ENCODE measurements at places on chromosomes 7 and 10.

GRCh38 chr10:117647306-117647705, 104.8 kb downstream of the EMX2 start:
- no peak for DNase-seq

- DNase-seq: no peak
These were observed 39.1 kb upstream of the HERPUD2 start for GRCh38 chr7:35734001-35734483.

- DNase-seq: no peak
These were observed 530.9 kb upstream of the POM121L12 start for GRCh38 chr7:52504561-52504960.

DNA sequence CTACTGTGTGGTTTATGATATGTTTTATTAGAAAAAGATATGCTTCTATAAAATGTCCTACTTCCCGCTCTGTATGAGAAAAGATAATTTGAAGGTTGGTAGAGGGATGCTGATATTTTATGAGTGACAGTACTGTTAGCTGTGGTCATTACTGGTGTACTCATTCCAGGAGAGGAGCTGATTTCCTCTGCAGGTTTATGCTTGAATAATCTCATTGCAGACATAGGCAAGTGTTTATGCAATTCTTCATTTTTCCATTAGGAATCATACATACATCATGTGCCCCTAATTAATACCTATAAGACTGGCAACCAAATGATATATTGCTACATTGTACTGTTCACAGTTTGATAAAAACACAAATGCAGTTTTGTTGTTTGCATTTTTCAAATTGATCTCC, 269.4 kb downstream of the MALRD1 start:
- no peak for DNase-seq

GRCh38 chr10:95475827-95476468, 85.2 kb downstream of the SORBS1 start:
- DNase-seq: no peak

DNA sequence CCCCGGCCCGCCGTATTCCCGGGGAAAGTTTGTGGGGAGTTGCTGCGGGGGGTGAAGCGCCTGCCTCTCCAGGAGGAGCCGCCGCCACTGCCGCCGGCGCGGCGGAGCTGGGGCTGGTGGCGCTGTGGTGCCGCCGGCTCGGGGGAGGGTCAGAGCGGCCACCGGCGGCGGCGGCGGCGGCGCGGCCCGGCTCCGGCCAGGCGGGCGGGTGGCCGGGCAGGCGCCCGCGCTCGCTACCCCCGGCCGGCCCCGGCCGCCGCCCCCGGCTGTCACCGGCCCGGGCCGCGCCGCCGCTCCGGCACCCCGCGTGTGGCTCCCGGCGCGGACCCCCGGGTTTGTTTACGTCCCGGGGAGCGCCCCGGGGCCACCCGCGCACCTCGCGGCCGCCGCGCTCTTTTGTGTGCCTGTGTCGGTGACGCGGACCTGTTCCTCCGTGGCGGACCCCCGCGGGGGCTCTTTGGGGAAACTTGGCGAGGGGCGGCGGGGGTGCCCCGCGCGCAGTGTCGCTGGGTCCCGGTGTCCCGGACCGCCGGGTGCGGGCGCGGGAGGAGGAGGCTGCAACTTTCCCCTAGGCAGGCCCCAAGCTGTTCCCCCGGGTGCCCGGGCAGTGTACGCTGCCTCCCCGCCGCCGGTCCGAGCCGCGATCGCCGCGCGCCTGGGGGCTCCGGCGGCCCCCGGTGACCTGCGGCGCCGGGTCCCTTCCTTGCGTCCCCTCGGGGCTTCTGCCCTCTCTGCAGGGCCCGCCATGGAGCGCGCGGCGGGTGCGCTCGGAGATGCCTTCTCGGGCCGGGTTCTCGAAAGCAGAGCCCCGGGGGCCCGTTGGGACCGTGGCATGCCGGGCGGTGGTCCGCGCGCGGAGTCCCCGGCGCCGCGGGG, 593 bp upstream of the CUX1 start:
- DNase-seq: no peak

DNA sequence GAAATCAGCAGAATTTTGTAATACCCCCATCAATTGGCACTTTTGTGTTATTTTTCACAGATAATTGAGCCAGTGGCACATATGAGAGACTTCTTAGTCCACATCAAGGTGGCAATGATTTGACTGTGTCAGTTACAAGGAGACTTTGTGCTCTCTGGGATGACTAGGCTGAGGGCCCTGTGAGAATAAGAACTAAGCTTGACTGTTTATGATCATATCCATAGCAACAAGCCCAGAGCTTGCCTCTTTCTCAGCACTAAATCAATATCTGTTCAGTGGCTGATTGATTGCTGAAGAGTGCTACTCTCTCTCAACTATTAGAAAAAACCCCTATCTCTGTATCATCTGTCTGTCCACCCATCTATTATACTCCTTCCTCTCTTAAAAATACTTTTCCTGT, 185.3 kb upstream of the PLPP4 start:
- no peak for DNase-seq

GRCh38 chr7:66246554-66247171, 41.5 kb downstream of the TPST1 start:
- no peak for DNase-seq

GRCh38 chr7:37942934-37943610, 22.6 kb downstream of the EPDR1 start:
- no peak for DNase-seq

GRCh38 chr7:142616121-142616643, 133.1 kb upstream of the PRSS1 start:
- no peak for DNase-seq

DNA sequence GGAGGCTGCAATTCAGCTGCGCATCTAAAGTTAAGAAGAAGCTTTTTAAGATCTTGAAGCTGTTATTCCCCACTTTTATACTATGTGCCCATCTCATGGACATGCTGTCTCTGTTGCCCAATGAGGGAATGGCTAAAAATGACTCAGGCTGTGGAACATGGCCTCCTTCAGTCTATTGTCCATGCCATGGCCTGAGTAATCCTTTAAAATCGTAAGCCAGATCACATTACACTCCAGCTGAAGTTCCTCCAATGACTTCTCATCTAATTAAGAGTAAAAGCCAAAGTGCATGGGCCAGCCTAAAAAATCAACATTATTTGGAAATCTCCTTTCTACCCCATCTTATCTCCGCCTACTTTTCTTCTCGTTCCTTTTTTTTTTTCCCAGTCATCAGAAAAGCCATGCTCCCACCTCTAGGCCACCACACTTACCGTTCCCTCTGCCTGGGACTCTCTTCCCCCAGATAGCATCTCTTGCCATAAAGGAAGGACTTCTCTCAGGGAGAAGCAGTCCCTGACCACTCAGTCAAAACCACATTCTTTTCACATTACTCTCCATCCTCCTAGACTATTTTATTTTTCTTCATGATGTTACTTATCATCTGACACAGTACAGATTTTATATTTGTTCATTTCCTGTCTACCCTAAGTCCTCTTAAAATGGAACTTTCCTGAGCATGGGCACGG, 337.4 kb downstream of the PRPF18 start:
- no peak for DNase-seq

DNA sequence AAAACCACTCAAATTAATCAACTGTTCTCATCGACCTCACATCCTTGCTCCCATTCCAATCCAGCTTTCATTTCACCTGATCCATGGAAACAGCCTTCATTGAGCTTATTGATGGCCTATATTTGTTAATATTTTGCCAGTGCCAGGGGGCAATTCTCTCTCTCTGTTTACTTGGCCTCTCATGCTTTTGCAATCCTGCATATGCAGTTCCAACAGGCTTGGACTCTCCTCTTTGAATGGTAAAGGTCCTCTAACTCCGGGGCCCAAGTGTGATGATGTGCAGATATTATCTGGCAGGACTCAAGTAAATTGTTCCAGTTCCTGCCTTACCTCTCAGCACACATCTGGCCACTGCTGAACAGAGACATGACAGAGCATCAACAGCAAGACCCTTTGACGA, 67.3 kb downstream of the ZNF783 start:
- DNase-seq: no peak

DNA sequence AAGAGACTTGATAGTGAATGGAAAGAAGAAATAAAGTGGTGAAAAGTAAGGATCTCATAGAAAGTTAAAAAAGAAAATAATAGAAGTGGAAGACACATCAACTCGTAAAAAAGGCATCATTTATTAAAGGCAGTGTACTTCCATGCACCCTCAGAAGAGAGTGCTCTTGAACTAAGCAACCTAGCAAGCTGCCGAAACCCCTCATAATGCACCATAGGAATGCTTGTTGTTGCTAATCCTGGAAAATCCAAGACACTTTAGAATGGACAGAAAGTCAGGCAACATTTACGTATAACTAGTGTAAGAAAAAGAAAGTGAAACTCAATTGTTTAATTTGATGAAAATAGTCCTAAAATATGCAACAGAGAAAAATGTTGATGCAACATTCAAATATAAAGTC, 12.8 kb downstream of the TFPI2 start:
- no peak for DNase-seq

- DNase-seq: no peak
These were observed 41.9 kb downstream of the LRRN3 start for GRCh38 chr7:111132833-111133232.

- no peak for DNase-seq
These were observed at the start of gene KAZALD1 for GRCh38 chr10:101061624-101062231. Gene KAZALD1 (plus strand): TSS chr10:101061989. CDS start chr10:101062593, 604 bp downstream.

- no peak for DNase-seq
These were observed 149.1 kb downstream of the RGS10 start for GRCh38 chr10:119393421-119393820.

DNA sequence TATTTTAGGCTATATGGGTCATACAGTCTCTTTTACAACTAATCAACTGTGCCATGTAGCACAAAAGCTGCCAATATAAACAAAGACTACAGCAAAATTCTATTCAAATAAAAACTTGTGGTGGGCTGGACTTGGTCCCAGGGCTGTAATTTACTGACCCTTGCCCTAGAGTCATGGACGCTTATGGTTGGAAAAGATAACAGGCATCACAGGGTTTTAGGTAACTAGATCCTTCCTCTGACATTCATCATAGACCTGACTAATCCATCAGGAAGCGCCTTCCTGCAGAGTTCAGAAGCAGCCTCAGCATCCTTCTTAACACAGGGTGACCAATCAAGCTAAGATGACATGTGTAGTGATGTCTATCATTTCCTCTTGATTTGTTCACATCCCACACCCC, 40.2 kb upstream of the GPAM start:
- no peak for DNase-seq

GRCh38 chr10:75472685-75473084, 41.3 kb downstream of the LRMDA start:
- DNase-seq: no peak
